ENCODE measurements at places on chromosomes 2 and 18.

GRCh38 chr2:30486655-30487054 is 39.6 kb downstream of the LCLAT1 start:
- no peak for DNase-seq

GRCh38 chr18:13570216-13570615 is 156.1 kb downstream of the FAM210A start:
- no peak for DNase-seq

DNA sequence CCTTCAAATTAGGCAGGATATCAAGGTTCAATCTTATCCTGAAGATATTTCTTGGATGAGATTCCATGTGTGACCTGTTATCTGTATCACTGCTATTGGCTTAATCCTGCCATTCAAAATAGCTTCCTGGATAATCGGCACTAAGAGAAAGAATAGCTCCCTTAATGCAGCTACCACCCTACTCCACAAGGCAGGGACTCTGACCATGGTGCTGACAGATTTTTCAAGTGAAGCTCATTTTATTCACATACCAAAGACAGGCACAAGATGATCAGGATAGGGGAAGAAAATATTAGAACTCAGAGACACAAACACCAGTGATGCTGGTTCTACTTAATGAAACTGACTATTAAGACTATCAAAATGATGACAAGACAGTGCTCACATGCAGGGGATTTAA is 74.9 kb downstream of the ORC4 start:
- no peak for DNase-seq

GRCh38 chr2:164745012-164745797 is 96.4 kb downstream of the COBLL1 start:
- DNase-seq = no peak

GRCh38 chr2:234914371-234915154 is 37.3 kb upstream of the SH3BP4 start:
- DNase-seq = no peak

DNA sequence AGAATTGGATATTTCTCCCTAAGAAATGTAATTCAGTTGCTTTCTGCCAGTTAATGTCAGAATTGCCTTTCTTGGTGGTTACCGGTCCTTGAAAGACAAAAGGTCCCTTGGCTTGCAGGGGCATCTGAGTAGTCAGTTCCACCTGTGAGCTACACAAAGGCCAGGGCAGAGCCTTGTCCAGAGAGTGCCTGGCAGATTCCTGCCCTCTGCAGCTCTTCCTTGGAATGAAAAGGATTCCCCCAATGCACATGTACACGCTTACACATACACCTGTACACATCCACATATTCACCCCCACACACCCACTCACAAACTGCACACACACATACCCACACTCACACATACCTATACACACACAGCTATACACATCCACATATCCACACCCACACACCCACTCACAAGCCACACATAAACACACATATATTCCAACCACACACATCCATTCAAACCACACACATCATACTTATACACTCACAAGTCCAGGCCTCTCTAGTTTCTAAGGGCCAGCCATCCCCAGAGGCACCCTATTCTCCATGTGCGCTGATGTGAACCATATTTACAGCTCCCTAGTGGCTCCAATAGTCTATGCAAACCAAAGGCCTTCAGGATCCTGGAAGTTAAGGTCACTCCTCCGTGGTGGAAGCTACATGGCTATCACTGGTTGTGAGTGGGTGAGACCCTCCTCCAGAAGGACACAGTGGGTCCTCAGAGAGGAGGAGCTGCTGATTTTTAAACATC is 9.6 kb downstream of the CYRIA start:
- no peak for DNase-seq

DNA sequence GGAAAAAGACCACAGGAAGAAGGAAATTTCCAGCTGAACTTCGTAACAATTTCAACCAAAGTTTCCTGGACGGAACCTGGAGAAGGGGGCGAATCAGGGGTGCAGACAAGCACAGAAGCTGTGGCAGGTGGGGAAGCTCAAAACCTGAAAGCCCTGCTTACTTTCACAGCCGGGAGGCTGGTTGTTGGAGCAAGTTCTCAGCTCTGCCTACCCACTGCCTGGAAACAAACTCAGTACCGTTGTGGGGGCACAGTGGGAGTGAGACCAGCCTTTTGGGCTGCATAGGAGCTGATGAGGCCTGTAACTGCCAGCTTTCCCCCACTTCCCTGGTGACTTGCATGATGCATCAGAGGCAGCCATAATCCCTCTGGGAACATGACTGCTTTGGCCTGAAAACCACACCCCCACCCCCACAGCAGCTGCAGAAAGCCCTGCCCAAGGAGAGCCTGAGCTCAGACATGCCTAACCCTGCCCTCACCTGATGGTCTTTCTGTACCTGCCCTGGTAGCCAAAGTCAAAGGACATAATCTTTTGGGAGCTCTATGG is 207.0 kb upstream of the VWC2L start:
- DNase-seq = no peak

All from activated CD4-positive, CD25-positive, alpha-beta regulatory T cell (primary cell).